ENCODE measurements at places on chromosomes 16 and 17.

DNA sequence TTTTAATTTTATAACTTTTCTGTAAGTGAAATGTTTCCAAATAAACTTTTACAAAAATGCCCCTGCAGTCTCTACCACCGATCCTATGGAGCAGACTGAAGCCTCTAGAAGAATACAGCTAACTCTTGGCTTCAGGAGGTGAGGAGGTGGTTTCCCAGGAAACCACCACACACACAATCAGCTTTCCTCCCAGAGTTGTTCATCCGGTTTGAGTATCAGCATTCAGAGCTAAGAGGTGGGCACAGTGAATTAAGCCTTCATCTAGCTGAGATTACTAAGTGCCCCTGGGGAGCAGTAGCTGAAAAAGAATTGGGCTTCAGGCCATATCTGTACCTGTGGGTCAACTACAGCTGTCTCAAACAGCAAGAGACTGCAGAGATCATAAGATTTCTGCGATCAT lies 139.7 kb downstream of the AATF start:
- no peak for DNase-seq

GRCh38 chr17:78748730-78749317 lies 33.2 kb downstream of the CYTH1 start:
- DNase-seq: peak; percentile 64

GRCh38 chr17:39808409-39808997 lies 55.6 kb downstream of the IKZF3 start:
- no peak for DNase-seq

- DNase-seq: no peak
Measured at GRCh38 chr17:3318336-3318735, 20.2 kb upstream of the OR3A1 start.

DNA sequence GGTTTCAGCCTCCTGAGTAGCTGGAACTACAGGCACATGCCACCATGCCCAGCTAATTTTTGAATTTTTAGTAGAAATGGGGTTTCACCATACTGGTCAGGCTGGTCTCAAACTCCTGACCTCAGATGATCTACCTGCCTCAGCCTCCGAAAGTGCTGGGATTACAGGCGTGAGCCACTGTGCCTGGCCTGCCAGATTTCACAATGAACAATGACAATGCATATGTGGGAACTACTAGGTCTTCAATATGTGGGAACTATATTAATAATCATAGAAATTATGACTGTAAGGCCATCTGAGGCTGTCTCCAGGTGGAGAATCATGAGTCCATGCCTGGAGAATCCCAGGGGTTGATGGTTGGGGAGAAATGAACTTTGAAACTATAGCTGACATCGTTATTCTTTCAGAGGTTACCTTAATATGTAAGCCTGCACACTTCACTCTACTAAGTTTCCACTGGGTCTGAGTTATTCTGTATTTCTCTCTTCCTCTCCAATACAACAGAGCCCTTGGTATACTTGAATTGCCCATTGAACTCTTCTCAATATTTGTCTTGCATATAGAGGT lies 7.2 kb upstream of the DRC7 start:
- DNase-seq: no peak

- DNase-seq: no peak
Measured at GRCh38 chr17:6098823-6099180, 28.6 kb downstream of the WSCD1 start.

- DNase-seq: no peak
Measured at GRCh38 chr17:9802294-9802693, 10.9 kb upstream of the DHRS7C start.

- no peak for DNase-seq
Measured at GRCh38 chr16:54493061-54493460, 206.5 kb upstream of the IRX3 start.

GRCh38 chr17:30113213-30113612 lies 3.4 kb upstream of the NSRP1 start:
- DNase-seq: no peak

GRCh38 chr17:12415031-12415430 lies 250.7 kb upstream of the MYOCD start:
- no peak for DNase-seq

DNA sequence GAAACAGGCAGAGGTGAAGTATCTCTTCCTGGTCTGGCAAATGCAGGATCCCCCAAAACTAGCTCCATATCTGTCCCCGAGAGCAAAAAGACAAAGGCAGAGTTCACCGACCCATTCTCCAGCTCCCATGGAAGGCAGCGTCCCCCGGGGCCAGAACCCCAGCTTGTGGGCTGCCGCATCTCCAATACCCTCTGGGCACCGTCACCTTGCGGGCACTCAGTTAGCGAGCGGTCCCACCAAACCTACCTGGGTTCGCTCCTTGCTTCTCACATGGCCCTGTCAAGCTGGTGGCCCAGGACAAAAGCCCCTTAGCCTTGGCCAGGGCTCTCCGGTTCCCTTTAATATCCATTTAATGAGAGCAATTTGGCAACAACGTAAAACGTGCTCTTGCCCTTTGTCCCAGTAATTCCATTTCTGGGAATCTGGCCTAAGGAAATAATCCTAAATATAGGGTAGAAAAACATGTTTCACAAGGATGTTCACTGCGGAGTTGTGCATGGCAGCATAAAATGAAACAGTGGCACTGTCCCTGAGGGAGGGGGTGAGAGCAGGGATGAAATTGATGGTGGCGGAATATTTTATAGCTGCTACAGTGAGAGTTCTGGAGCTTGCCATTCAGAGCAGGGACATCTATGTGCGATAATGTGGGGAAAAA lies 157.1 kb downstream of the CMIP start:
- no peak for DNase-seq

DNA sequence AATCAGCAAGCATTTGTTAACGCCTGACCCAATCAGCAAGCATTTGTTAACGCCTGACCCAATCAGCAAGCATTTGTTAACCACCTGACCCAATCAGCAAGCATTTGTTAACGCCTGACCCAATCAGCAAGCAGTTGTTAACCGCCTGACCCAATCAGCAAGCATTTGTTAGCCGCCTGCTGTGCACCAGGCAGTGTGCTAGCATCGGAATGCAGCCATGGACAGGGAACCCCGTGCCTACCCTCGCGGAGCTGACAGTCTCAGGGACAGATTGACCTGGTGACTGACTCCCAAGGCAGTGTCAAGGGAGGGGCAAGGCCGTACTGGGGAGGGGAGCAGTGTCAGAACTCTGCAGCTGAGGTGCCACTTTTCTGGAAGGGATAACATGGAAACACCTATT lies 66.9 kb downstream of the ABR start:
- DNase-seq: no peak

GRCh38 chr17:75853433-75853832 lies 1.7 kb downstream of the WBP2 start:
- no peak for DNase-seq

DNA sequence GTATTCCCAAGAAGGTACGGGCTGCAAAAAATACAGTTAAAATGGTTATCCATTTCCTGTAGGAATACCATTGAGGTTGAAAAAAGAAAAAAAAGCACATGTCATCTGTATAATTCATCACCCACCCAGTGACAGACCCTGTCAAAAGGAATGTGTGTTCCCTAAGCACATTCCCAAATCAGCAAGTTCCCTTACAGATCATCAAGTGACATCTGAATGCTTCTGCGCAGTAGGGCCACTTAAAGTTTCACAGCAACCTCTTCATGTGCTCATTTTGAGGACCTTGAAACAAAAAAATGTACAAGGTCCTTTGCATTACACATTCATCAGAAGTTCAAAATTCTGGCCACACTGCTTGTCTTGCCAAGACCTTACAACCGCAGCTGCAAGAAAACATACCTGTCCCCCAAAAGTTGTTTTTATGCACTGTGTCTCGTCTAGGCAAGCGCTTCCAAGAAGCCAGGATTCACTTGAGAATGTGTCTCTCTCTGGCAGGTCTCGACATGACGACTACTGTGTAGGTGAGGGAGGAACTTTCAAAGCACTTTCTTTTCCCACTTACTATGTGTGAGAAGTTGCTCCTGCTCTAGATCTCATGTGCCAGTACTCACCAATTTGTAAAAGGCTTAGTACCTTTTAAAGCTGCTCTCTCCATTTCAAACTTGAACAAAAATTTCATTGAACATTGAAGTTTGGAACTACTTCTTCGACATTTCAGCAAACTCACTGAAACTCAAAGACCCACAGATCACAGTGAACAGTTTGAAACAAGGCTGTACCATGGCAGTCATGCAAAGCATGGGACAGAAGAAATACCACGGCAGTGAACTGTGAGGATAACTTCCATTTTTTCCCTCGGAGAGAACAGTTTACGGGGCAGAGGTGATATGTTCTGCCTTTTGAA lies 4.3 kb upstream of the POLG2 start:
- no peak for DNase-seq

GRCh38 chr16:29916979-29917378 lies 9.0 kb downstream of the KCTD13 start:
- no peak for DNase-seq

DNA sequence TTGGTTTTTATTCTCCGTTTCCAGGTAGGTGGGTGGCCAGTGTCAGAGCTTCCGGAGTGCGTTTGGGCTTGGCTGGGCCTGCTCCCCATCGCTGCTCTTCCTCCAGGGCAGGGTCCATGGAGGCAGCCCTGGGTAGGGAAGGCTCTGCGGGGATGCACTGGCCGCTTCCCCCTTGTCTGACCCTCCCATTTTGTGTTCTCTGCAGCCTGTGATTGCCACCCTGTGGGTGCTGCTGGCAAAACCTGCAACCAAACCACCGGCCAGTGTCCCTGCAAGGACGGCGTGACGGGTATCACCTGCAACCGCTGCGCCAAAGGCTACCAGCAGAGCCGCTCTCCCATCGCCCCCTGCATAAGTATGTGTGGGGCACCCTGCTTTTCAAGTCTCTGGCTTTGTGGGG lies 158.3 kb downstream of the NTN1 start:
- no peak for DNase-seq

DNA sequence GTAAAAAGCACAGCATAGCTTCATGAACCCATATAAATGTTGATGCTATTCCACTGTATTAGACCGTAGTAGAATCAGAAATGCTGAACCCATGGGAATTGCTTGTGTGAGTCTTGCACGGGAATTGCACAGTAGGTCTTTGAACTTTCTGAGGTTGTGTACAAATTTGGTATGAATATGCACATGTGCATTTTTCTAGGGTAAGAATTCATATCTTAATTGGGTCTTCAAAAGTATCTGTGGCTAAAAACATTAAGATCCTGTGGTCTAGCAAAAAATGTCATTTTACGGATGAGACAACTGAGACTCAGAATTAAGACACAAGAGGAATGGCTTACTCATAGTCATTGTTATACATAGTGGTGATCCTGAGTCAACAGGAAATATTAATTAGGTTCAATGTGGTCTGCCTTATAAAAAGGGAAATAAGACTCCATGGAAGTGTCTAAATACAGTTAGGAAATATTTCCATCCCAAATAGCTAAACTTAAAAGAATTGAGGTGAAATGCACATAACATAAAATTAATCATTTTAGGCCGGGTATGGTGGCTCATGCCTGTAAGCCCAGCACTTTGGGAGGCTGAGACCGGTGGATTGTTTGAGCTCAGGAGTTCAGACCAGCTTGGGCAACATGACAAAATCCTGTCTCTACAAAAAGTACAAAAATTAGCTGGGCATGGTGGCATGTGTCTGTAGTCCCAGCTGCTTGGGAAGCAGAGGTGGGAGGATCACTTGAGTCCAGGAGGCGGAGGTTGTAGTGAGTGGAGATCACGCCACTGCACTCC lies 22.8 kb downstream of the TAOK1 start:
- DNase-seq: no peak

- DNase-seq: no peak
Measured at GRCh38 chr16:51565184-51565583, 414.1 kb upstream of the SALL1 start.

GRCh38 chr16:16083421-16084156 lies 134.2 kb downstream of the ABCC1 start:
- no peak for DNase-seq

GRCh38 chr16:84485255-84486010 lies 19.0 kb downstream of the MEAK7 start:
- DNase-seq: no peak

DNA sequence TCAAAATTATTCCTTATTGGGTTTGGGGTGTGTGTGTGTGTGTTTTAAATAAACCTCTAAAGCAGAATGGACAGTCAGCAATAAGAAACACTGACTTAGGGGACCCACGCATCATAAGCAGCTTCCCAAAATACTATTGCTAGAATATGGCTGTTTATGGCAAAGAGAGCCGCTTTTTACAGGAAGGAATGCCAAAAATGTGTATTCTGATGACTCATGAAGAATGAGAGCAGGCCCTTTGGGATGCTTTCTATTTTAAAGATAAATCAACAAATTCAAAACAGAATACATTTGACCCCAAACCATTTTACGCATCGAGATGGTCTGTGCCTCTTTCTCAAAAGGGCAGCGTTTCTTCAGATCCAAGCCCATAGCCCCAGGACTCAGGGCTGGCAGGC lies 37.5 kb downstream of the ARHGAP17 start:
- DNase-seq: no peak

- no peak for DNase-seq
Measured at GRCh38 chr16:9297437-9298113, 206.1 kb downstream of the HAPSTR1 start.

- DNase-seq: no peak
Measured at GRCh38 chr17:29196769-29197515, 16.7 kb upstream of the MYO18A start.

- no peak for DNase-seq
Measured at GRCh38 chr17:77959126-77959925, 823 bp downstream of the TNRC6C start.

- no peak for DNase-seq
Measured at GRCh38 chr17:78180083-78180482, 6.8 kb downstream of the TK1 start.

- DNase-seq: no peak
Measured at GRCh38 chr17:10156948-10157607, 41.3 kb downstream of the GAS7 start.

GRCh38 chr16:27244363-27244755 lies 24.2 kb downstream of the NSMCE1 start:
- no peak for DNase-seq

DNA sequence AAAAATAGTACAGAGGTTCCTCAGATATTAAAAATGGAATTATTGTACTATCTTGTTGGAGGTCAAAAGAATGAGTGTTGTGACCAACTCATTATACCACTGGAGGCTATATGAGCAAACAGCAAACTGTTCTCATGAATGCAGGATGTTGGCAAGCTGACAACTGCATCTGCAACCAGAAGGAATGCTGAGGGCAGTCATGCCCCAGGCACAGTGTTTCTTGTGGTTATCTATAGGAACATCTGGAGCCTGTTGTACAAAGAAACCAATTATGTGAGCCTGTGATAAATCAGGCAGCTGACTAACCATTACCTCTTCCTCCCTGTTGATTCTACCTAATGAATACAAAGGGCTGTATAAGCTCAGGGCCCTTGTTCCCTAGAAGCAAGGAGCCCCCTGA lies 2057.1 kb downstream of the TP53TG3F start:
- DNase-seq: no peak

Data from activated T-helper 1 cell treated with anti-CD3 and anti-CD28 coated beads, Interleukin-2, amount 50 U/mL, for 16 hours (primary cell).